ENCODE measurements at places on chromosomes 3 and 15. TPM values are rescaled to one million over a fixed set of nuclear protein-coding genes. Genes with fewer than 3 reads are reported as not detected.

Gene CLRN1
- total RNA-seq, result not detected

Gene EOMES
- not detected for total RNA-seq

Gene KBTBD12
- 1.2 TPM for total RNA-seq

Gene ARL6IP5
- total RNA-seq, result 160 TPM

Gene VWA5B2
- not detected for total RNA-seq

Gene COLQ
- not detected for total RNA-seq

Gene LRRC58
- total RNA-seq, result 30.7 TPM

Gene SYNPR
- total RNA-seq, result not detected

Gene ATOSA
- total RNA-seq, result 51.5 TPM

Gene GP5
- total RNA-seq, result under 0.01 TPM

Gene FAM43A
- 0.30 TPM for total RNA-seq

Gene RAD51
- 5.6 TPM for total RNA-seq

Gene PRICKLE2
- 56.1 TPM for total RNA-seq

Gene A4GNT
- total RNA-seq, result not detected

Gene CRYBG3
- 15.8 TPM for total RNA-seq

Gene PARP3
- total RNA-seq, result 49.8 TPM

Gene GHSR
- not detected for total RNA-seq

Gene CCRL2
- total RNA-seq, result not detected

Gene ARL6
- 5.2 TPM for total RNA-seq

Gene UBAP1L
- under 0.01 TPM for total RNA-seq

Gene HTR3E
- not detected for total RNA-seq

Gene C15orf39
- 1.4 TPM for total RNA-seq

Gene SLC24A5
- not detected for total RNA-seq

Gene BLOC1S6
- 88.2 TPM for total RNA-seq

Gene FBXL22
- not detected for total RNA-seq

Gene SLCO2A1
- total RNA-seq, result 0.69 TPM

Gene ATP10A
- total RNA-seq, result 29.7 TPM

Gene DPPA4
- total RNA-seq, result not detected

Gene CDHR4
- total RNA-seq, result not detected

Gene STAC
- total RNA-seq, result 22.1 TPM

Gene CNTN3
- total RNA-seq, result 0.80 TPM

Gene RLBP1
- total RNA-seq, result not detected

Gene PLA1A
- total RNA-seq, result 5.1 TPM

Gene FSTL1
- total RNA-seq, result 740 TPM

Gene ASB14
- total RNA-seq, result not detected

Gene MYO5C
- total RNA-seq, result 18.3 TPM

Gene GPR176
- 97.2 TPM for total RNA-seq

Gene ZBTB38
- 213 TPM for total RNA-seq

Gene DUOXA2
- total RNA-seq, result not detected

Measured in renal cortical epithelial cell (primary cell).